ENCODE measurements at places on chromosomes 3 and 15.

DNA sequence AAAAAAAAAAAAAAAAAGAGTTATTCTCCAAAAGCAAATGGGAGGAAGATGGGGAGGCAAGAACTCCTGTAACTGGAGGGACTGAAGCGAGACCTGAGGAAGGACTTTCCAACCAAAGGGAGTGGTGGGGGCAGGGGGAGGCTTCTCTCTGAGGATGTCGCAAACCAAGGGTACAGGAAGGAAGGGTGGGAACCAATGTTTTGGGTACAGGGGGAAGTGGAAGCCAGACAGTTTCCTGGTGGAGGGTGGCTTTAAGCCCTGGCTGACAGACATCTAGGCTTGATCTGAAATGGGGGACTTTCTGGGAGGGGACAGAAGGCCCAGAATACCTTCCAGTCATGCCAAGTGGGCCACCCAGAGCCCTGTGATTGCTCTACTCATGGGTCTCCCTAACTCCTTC lies 27.0 kb downstream of the VIPR1 start:
- no peak for DNase-seq

GRCh38 chr3:157360044-157360443 lies 76.6 kb upstream of the PTX3 start:
- DNase-seq, result no peak

- DNase-seq, result no peak
Measured at GRCh38 chr15:37933666-37934065, 774 bp upstream of the TMCO5A start.

- DNase-seq, result no peak
Measured at GRCh38 chr3:142615171-142615570, 19.0 kb downstream of the PLS1 start.

DNA sequence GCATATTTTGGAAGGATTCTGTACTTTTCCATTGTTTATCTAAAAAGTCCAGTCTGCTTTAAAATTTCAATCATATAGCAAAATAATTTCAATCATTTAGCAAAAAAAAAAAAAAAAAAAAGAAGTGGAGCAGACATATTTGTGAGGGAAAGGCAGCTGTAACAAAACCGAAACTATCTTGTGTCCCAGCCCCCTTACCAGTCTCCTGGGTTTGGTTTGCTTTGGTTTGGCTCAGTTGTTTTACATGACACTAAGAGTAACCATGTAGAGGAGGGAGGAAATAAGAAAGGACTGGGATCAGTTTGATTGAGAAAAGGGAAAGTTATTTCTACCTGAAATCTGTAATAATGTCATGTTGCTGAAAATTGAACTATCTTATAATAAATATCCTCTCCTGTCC lies 158.8 kb upstream of the GADL1 start:
- no peak for DNase-seq

DNA sequence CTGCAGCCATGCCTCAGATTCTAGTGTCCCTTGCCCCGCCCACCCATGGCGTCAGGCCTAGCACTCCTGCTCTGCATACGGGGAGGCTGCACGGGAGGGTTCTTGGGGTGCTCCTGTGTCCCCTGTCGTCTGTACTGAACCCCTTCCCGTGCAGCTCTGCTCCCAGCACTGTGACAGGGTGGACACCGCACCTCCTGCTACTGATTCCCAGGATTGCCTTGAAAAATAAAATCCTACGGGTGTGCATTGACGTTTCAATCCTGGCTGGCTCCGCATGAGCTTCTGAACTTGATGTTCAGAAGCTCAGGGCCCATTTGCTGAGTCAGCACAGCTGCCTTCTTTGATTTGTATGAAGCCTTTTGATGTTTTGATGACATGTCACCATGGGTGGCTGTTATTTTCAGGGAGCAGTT lies 176.4 kb downstream of the APBA2 start:
- DNase-seq, result peak; percentile 48

- DNase-seq, result no peak
Measured at GRCh38 chr3:42149975-42150374, 58.8 kb downstream of the TRAK1 start.
